ENCODE measurements at places on chromosomes 7 and 10. TPM values are rescaled to one million over a fixed set of nuclear protein-coding genes. Genes with fewer than 3 reads are reported as not detected.

The SLC16A12 gene
- 0.38 TPM for total RNA-seq

The FBXL13 gene
- 2.6 TPM for total RNA-seq

The MRPS24 gene
- total RNA-seq: 121 TPM

The A1CF gene
- 22.3 TPM for total RNA-seq

- DNase-seq: no peak
Measured at GRCh38 chr7:138710536-138711385, 9.6 kb upstream of the SVOPL start.

The POMZP3 gene
- 14.0 TPM for total RNA-seq

- DNase-seq: no peak
Measured at GRCh38 chr7:120180221-120180620, 92.8 kb upstream of the KCND2 start.

GRCh38 chr7:7793249-7793648, 74.8 kb upstream of the RPA3 start:
- DNase-seq: no peak

The NRCAM gene
- 4.0 TPM for total RNA-seq

DNA sequence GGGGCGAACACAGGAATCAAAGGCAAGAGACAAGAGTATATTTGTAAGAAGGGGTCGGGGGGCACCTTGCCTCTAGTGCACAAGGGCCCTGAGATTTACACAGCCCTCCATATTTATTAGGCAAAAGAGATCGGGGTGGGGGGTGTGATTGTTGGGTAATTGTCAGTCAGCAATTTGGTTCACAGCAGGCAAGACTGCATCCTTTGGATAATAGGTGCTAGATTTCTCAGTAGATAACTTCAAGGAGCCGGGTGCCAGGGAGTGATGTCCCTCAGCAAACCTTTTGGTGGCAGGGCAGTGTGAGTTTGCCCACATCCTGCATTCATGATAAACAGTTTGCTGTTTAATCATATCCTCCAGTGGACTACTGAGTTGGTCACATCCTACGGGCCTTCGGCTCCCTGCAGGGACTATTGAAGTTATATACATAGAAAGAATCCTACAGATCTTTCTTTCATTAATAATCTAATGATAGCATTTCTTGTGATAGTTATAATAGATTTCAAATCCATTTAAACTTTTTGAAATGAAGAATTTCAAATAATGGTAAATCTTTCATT, 178.5 kb downstream of the GNAI1 start:
- no peak for DNase-seq

DNA sequence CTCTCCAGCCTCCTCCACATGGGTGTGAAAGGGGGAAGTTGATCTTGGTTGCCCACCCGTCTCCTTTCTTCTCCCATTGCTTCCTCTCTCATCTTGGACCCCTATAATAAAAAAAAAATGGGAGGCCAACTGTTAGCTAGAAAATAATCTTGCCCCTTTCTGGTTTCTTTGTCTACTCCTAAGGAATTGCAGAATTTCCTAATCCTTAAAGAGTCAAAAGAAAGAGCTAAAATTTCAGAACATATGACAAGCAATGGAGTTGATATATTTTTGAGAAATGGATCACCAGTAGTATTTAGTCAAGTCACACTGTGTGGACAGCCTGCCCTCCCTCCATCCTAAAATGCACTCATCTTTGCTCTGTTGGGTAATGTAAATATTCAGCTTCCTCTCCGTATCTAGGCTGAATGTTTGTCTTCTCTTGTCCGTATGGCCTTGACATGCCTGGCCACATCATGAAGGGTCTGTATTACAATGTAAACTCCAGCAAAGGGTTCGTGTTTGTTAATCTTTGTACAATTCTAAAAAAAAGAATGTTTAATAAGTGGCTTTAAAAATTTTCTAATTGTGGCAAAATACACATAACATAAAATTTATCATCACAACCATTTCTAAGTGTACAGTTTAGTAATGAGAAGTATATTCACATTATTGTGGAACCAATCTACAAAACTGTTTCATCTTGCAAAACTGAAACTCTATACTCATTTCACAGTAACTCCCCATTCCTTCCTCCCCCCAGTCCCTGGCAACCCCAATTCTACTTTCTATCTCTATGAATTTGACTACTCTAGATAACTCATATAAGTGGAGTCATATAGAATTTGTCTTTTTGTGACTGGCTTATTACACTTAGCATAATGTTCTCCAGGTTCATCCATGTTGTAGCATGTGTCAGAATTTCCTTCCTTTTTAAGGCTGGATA, 71.5 kb downstream of the ZNF92 start:
- no peak for DNase-seq

The FKBP9 gene
- 119 TPM for total RNA-seq

DNA sequence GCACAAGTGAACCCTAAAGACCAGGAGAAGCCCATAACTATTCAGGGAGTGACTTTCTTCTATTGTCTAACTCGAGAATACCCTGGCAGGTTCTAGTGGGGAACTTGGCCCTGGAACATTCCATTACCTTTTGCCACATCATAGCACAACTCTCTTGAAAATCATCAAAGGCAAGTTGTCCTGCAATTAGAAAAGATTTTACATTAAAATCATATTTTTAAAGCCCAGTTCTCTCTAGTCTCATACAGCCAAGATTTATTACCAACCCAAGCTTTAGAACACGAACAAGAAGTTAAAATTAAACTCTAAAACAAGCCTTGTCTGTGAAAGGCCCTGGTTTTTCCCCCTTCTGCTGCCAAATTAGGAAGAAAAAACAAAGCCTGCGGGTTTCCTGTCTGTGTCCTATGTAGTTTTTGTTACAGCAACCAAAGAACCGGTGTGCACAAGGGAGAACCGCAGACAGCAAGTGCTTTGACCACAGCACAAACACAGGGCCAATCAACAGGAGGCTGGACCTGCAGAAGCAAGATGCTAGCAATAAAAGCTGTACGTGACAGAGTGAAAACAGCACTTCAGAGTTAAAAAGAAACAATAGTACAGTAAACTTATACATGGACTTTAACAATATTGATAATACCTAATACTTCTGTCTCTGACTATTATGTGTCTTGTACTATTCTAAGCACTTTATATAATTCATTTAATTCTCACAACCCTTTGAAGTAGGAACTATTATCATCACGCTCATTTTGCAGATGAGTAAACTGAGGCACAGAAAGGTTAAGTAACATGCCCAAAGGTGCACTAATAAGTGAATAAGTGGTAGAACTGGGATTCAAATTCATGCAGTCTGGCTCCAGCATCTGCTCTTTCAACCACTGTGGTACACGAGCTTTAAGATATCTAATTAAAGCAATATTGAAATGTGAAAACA, 65.8 kb downstream of the STK17A start:
- DNase-seq: peak; percentile 93

The CCDC126 gene
- total RNA-seq: 21.4 TPM

The DMBT1 gene
- 224 TPM for total RNA-seq

GRCh38 chr7:23184709-23185359, 3.0 kb downstream of the NUP42 start:
- DNase-seq: no peak

The GHRHR gene
- not detected for total RNA-seq

The LRRC61 gene
- total RNA-seq: 20.1 TPM

The CYP3A7 gene
- not detected for total RNA-seq

The CCDC172 gene
- total RNA-seq: not detected

DNA sequence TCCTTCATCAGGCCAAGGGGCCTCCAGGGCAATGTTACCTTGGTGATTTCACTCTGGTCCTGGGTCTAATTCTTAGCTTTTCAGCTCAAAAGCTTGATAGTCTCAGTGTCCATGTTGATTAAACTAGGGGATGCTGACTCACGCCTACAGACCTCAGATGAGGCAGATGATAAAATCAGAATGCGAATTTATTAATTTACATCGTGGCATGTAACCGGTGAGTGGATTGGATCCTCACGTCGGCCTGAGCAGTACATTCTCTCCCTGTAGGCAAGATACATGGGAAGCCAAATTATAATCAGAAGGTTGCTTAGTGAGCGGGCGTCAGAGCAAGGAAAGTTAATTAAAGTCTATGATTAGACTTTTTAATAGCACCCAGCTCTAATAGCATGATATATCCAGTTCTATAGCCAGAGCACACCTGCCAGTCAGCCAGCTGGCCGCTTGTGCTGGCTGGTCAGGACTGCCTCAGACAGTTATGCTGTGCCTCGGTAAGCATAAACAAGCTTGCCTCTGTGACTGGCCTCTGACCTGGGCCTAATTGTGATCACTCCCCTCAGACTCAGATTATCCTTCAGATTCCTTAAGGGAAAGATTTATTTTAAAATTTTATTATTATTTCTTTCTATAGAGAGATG, 20.2 kb upstream of the CPA5 start:
- no peak for DNase-seq

The CALHM1 gene
- total RNA-seq: 0.85 TPM

DNA sequence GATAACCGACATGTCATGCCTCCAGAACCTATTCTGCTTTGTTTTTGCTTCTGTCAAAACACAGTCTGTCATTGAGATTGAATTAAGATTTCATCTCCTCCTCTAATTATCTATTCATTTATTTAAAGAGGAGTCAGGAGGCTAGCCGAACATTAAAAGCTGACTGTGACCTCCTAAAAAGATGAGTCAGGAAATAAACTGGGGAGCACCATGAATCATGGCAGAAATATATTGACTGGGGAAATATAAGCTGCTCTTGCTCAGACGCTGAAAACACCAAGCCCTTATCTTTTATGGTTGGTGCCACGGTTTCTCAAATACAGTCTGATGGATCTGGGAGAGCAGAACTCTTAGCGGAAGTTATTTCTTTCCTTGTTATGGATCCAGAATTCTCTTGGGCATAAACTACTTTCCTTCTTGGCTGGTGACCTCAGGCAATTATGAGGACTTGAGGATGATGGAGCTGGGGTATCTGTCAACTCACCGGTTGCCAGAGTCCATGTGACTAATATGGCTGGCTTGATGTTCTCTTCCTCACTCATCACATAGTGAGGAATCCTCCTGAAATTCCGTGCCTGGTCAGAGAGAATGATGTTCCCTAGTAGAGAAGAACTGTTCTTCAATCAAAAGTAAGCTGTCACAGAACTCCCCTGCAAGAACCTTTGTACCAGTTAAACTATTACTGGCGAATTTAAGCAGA, 307.6 kb upstream of the PHYHIPL start:
- no peak for DNase-seq

- DNase-seq: no peak
Measured at GRCh38 chr10:82811621-82812020, 936.6 kb downstream of the NRG3 start.

DNA sequence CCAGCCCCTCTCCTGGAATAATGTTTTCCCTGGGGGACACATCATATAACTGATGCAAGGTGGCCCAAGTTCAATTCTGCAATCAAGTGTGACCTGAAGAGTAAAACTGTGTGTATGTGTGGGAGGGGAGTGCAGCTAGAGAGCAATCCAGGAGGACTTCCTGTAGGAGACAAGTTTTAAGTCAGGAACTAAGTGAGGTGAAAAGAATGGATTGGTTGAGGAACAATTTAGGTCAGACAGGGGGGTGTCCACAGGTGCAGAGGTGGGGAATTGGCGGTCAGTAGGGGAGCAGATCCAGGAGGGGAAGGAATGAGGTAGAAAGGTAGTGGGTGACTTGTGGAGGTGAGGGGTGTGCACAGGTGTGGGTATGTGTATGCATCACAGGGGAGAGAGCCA, 82.6 kb downstream of the NEURL1 start:
- DNase-seq: no peak

The TMEM273 gene
- 2.7 TPM for total RNA-seq

The PLA2G12B gene
- 94.6 TPM for total RNA-seq

GRCh38 chr7:81407094-81407493, 362.8 kb downstream of the HGF start:
- no peak for DNase-seq

GRCh38 chr7:21368317-21368716, 59.6 kb upstream of the SP4 start:
- no peak for DNase-seq

The SLC18A2 gene
- total RNA-seq: 0.67 TPM

The NUDT13 gene
- 2.8 TPM for total RNA-seq

DNA sequence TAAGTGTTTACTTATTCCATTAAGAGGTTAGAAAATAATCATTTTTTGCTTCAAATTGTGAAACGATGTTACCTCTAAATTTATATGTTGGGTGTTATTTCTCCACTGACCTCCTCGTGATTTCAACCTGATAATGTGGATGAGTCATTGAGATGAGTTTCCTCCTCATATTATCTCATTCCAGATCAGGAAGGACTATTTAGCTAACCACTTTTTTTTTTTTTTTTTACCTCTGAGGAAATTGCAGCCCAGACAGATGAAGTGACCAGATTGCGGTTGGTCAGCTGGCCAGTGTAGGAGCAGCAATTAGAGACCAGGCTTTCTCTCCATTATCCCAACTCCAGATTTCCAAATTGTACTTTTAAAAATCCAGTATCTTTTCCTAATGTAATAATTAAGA, 248.7 kb downstream of the FZD1 start:
- DNase-seq: no peak

The ENKUR gene
- not detected for total RNA-seq

GRCh38 chr7:137879357-137880158, 32.8 kb upstream of the DGKI start:
- no peak for DNase-seq

The MCU gene
- 65.8 TPM for total RNA-seq

- DNase-seq: no peak
Measured at GRCh38 chr7:41869091-41869490, 166.2 kb upstream of the INHBA start.

The AOAH gene
- 60.2 TPM for total RNA-seq

- DNase-seq: no peak
Measured at GRCh38 chr10:62844280-62845011, 28.3 kb upstream of the EGR2 start.

The METTL2B gene
- 23.3 TPM for total RNA-seq

- DNase-seq: peak; percentile 22
Measured at GRCh38 chr10:49647985-49648795, 31.3 kb upstream of the C10orf53 start.

The CUBN gene
- total RNA-seq: 329 TPM

DNA sequence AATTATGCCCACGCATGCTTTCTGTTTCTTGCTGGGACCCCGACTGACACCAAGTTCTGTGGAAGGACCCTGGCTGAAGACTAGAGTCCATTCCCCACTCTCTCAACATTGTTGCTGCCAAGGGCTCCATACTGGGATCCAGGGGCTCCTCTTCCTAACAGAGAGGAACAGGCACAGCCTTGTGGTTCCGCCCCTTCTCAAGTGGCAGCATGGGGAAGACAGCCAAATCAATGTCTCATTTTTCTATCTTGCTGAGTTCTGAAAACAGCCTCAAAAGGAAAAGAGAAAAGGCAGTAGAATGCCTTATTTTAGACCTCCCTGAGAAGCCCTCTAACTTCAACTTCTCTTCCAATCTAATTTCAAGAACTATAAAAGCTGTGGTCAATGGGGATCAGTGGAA, 23.7 kb upstream of the LAMB1 start:
- DNase-seq: no peak

The OR2A25 gene
- not detected for total RNA-seq

DNA sequence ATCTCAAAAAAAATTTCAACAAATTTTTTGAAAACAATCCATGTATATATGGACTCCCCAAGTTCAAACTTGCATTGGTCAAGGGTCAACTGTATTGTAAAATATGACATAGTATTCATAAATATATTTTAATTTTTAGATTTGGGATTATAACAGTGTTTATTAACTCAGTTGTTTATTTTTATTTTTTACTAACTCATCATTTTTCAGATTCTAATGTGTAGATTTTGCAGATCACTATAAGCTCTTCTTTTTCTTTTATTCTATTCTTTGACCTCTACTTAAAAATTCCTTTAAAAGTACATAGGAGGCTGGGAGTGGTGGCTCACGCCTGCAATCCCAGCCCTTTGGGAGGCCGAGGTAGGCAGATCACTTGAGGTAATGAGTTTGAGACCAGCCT, 8.7 kb downstream of the MEIG1 start:
- no peak for DNase-seq
